ENCODE measurements at places on chromosomes 5 and 9. TPM values are rescaled to one million over a fixed set of nuclear protein-coding genes. Genes with fewer than 3 reads are reported as not detected.
A peak's percentile ranks its signal among the peaks of the same experiment; 100 is the strongest.

- peak; percentile 3 for DNase-seq
Measured at GRCh38 chr9:1198085-1198484, 147.9 kb downstream of the DMRT2 start.

The DMRT3 gene
- not detected for total RNA-seq

The PCDHB15 gene
- total RNA-seq, result 4.6 TPM

DNA sequence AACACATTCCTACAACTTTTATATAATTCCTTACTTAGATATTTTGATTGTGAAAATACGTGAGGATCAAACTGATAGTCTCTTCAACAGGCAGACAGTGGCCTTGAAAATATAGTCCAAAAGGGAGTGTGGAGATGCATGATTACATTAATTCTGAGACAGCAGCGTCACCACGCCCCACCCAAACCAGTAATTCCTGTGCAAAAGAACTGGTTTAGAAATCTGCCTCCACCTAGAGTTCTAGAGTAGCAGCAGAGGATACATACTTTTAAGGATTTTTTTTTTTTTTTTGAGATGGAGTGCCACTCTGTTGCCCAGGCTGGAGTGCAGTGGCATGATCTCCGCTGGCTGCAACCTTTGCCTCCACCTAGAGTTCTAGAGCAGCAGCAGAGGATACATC is 1.6 kb upstream of the TUT7 start:
- no peak for DNase-seq

DNA sequence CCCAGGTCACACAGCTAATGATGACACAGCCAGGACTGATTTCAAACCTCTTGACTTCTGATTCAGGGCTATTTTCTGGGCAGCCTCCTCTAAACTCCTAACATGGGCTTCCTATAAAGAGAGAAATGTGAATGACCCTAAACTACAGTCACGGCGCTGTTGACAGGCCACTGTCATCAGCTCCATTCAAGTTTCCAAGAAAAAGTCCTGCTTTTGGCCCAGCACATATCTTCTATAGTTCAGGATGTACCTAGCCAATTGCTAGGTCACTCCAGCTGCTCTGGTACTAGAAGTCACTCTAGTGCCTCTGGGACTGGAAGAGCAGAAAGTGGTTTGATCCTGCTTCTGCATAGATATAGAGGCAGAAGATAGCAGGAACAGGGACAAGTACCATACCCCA is 64.9 kb upstream of the TARS1 start:
- no peak for DNase-seq

- DNase-seq, result no peak
Measured at GRCh38 chr9:11135851-11136250, 523.0 kb upstream of the PTPRD start.

The EIF4E1B gene
- not detected for total RNA-seq

DNA sequence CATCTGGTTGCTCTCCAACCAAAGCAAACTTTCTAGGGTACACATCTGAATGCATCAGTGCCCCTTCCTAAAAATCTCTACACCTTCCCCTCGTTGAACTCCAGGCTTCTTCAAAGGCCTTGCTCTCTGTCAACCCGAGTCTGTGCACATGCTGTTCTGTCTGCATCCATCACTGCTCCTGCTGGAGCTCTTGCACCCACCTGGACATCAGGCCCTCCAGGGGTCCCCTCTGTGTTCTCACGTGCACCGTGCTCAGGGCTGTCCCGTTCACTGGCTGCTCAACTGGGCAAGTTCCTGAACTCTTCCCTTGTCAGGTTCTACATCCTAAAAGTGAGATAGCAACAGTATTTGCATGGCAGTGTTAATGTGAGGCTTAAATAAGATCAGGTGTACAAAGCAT is 62.7 kb upstream of the ANGPTL2 start:
- DNase-seq, result no peak

DNA sequence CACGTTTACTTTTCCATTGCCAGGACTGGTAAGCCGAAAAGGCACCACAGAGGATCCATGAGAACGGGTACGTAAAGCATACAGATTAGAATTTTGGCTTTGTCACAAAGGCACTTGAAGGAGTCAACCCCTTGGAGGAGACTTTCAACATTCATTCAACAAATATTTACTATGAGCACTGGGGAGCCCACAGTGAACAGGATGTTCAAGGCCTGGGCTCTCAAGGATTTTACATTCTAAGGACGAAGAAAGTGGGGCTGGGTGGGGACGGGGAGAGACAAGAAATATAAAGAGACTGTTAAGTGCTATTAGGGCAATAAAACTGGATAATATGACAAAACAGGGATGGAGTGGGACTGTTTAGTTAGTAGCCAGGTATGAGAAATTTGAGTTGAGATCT is 66.0 kb downstream of the KLF4 start:
- no peak for DNase-seq

- no peak for DNase-seq
Measured at GRCh38 chr5:25713259-25713658, 1068.5 kb upstream of the CDH10 start.

- DNase-seq, result no peak
Measured at GRCh38 chr9:76638001-76638400, 126.2 kb upstream of the PCA3 start.

DNA sequence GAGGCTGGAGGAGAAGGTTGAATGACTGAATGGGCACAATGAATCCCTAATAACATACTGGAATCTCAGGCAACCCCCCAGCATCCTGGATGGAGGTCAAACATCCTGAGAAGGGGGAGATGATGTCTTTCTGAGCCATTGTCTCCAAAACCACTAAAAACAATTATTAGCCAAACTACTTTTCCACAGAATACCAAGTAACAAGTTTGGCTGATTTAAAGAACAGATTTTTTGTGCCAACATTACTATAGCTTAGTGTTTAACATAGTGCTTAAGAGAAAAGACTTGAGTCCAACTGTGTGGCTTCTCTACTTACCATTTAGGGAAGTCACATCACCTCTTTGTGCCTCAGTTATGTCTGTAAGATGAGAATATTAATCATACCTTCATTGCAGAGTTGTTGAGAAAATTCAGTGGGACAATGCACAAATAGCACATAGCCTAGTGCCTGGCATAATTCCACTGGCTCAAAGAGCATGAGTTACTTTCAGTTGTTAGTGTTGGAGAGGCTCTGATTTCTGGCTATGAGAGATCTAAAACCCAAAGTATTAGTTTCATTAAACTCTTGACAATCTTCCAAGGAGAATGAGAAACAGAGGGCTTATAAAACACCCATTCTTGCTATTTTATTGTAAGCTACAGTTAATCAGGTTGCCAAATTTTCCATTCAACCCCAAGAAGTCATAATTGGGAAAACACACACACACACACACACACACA is 111.3 kb upstream of the NR3C1 start:
- peak; percentile 71 for DNase-seq

DNA sequence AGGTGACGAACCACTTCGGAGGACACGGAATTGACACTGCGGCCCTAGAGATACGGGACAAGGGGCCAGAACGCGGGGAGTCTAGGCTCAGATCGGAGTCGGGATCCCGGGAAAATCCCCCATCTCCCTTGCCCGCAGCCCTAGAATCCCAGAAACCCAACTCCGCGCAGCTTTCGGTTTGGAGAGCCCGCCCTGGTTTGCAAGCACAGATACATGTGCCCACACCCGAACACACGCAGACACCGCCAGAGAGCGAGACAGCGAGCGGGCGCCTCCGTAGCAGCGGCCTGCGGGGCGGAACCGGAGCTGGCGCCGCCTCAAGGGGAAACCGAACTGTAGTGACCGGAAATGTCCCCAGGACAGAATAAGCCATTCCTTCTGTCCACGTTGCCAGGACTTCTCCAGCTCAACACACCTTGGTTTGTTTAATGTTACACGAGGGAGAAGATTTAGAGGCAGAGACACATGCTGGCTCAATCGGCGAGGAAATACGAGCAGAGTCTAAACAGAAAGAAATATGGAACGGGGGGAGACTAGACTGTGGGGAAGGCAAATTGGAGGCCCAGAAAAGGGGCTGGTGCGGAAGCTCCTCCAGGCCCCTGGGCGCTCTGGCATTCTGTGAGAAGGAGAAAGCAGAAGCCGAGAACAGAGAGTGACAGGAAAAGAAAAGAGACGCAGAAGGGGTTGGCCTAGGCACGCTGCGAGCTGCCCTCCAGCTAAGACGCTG is 2.9 kb upstream of the PAX5 start:
- peak; percentile 43 for DNase-seq

GRCh38 chr9:76654575-76654974 is 109.7 kb upstream of the PCA3 start:
- peak; percentile 63 for DNase-seq

The TYRP1 gene
- total RNA-seq, result not detected

- DNase-seq, result peak; percentile 65
Measured at GRCh38 chr9:137482094-137482781, 23.1 kb upstream of the NSMF start.

DNA sequence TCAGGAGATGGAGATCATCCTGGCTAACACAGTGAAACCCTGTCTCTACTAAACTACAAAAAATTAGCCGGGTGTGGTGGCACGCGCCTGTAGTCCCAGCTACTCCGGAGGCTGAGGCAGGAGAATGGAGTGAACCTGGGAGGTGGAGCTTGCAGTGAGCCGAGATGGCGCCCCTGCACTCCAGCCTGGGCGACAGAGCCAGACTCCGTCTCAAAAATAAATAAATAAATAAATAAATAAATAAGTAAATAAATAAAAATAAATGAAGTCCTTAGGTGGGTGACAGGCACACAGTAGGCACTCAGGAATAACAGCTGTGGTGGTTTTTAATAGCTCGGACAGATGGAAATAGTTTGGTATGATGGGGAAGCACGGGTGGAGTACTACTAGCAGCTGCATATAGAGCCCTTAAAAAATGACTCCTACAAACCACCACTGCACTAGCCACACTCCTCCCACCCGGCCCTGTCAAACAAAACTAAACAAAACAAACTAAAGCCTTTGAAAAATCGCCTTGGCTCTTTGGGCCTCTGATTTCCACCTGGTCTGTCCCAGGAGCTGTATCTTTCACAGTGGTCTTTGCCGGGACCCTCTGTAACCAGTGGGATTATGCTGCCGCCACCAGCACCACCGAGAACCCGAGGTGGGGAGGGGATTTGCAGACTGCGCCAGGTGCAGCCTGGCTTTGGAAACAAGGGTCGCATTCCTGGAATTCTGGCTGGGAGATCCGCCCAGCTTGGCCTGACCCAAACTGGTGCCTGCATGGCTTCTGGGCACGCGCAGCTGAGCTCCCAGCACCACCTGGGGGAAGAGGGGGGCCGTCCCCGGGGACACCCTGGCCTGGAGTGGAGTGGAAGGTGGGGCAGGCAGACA is 5.1 kb upstream of the WDR5 start:
- DNase-seq, result peak; percentile 96

Measured in myocyte (in vitro differentiated cells).